ENCODE measurements at places on chromosomes 3 and 15.

- DNase-seq: no peak
Observed at GRCh38 chr3:100110162-100110561, 4.1 kb downstream of the FILIP1L start.

DNA sequence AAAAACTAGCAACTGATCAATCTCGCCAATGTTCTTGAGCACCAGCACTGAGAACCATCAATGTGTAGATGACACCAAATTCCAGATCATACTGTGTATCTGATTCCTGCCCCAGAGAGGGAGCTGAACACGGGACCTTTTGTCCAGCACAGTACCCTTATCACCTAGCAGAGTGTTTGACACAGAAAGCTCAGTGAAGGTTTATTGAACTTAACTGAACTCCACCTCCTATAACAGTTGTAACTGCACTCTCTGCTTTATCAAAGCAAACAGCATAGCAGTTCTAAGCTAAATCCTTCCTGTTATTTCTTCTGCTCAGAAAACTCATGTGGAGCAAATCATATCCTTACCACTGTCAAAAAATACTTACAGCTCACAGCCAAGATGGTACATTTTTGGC lies 183.4 kb upstream of the SLCO3A1 start:
- DNase-seq: no peak

DNA sequence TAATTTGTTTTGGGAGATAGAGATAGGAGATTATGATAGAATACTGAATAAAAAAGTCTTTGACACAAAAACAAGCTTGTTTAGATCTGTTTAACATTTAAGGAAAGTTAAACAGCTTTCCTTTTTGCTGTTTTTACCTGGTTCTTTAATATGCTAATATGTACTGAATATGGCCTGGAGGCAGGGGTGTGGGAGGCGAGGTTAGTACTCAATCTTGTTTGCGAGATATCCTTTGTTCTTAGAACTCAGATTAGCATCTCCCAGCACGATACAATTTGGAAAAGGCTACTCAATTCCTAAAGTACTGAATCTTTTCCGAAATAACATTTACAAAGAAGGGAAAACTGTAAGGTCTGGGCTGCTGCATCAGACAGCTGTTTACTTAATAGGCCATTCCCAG lies 40.8 kb upstream of the ST3GAL6 start:
- no peak for DNase-seq

DNA sequence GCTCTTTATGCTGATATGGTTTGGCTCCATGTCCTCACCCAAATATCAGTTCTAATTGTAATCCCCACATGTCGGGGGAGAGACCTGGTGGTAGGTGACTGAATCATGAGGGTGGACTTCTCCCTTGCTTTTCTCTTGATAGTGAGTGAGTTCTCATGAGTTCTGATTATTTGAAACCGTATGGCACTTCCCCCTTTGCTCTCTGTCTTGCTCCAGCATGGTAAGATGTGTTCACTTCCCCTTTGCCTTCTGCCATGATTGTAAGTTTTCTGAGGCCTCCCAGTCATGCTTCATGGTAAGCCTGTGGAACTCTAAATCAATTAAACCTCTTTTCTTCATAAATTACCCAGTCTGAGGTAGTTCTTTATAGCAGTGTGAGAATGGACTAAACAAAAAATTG lies 107.6 kb downstream of the IMPG2 start:
- no peak for DNase-seq

GRCh38 chr3:6962801-6963200 lies 101.9 kb downstream of the GRM7 start:
- DNase-seq: no peak

DNA sequence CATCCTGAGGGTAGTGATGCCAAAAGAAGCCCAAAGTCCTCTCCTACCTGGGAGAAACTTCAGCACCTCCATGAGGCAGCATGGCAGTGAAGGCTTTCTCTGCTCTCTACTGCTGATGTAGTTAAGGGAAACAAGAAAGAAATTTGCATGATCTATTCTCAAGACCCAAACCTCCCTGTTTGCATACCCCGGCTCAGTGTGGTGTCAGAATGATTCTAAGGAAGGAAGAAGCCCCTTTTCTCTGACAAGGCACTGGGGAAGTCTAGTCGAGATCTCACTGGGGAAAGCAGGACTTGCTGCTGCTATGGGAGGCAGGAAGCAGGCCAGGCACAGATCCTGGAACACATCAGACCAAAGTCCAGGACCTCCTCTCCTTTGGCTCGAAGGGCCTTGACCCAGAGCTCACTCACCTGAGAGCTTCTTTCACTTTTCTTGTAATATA lies 89.4 kb upstream of the ICE2 start:
- no peak for DNase-seq

- peak; percentile 13 for DNase-seq
Observed at GRCh38 chr15:66580643-66581042, 14.8 kb upstream of the LCTL start.

DNA sequence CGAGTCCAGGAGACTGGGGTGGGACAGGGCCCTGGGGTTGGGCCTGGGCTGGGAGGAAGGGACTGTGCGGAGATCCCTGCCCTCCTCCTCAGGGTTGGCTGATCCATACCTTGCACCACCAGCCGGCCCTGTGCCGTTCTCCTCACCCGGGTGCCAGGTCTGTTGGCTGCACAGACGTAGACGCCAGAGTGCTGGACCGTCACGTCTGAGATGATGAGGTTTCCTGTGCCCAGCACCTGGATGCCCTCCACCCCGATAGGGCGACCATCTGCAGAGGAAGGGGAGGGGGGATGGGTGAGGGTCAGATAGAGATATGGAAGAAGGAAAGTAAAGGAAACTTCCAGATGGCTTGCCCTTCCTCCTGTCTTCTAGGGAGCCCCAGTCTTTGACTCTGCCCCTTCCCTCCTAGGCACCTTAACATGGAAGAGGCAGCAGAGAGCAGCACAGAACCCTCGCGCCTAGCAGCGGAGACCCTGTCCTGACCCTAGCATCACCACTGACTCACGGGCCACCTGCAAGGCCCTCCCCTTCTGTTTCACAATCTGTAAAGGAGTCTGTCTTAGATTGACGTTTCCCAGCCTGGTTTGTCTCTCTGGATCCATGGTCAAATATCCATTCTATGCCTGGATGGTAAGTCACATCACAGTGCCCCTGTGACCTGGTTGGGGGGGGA lies 28.8 kb downstream of the RNU5B-1 start:
- no peak for DNase-seq

GRCh38 chr3:186502138-186502948 lies 41.8 kb downstream of the CRYGS start:
- no peak for DNase-seq

GRCh38 chr3:177883957-177884356 lies 652.3 kb upstream of the KCNMB2 start:
- DNase-seq: no peak

DNA sequence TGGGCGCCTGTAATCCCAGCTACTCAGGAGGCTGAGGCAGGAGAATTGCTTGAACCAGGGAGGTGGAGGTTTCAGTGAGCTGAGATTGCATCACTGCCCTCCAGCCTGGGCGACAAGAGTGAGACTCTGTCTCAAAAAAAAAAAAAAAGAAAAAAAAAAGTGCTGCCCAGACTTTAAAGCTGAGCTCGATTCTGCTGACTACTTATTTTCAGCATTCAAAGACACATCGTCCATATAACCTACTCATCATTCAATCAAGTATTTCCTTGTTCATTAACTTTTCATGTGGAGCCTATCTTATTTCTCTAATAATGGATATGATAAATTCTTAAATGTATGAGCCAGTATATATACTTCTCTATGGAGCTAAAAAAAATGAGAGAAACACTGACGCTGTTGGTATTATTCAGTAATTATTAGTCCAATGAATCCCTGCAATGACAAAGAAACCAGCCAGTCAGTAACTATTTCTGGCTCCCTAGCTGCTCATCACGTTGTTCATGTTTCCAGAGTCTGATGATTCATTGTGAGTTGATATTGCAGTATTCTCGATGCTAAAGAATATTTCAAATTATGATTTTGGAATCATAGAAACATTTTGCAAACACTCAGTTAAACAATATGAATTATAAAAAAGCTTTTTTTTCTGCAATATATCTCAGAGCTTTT lies 111.9 kb downstream of the RAP2B start:
- no peak for DNase-seq

DNA sequence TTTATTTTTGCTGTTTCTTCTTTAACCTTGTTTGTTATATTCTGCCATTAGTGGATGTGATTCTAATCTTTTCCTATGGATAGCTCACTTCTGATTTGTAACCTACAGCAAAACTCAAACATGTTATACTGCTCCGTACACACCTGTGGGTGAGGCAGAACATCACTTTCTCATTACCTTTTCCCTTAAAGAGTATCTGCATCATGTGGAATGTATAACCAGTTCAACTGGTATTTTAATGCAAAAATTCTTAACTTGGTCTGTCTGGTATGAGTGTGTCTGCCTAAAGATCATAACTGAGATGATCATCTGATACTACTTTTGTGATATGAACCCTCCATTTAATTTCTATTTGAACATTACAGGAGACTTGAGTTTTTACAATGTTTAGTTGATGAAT lies 13.0 kb upstream of the UPK1B start:
- no peak for DNase-seq

- no peak for DNase-seq
Observed at GRCh38 chr3:72587282-72587681, 261.0 kb downstream of the SHQ1 start.

DNA sequence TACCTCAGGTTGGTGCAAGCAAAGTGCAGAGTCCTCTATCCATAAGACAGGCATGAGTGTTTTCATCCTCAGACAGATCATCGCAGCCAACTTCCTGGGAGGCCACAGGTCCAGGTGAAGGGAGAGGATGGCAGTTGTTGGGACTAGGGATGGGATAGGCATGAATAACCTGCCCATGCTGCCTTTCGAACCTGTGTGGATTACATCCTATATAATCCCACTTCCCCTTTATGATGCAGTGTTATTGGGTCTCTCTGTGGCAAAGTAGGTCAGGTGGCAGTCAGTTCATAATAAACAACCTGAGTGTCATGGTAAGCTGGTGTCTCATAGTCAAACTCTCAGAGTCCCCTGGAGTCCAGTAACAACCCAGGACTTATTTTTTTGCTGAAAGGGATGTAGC lies 40.4 kb downstream of the CCR3 start:
- DNase-seq: no peak

DNA sequence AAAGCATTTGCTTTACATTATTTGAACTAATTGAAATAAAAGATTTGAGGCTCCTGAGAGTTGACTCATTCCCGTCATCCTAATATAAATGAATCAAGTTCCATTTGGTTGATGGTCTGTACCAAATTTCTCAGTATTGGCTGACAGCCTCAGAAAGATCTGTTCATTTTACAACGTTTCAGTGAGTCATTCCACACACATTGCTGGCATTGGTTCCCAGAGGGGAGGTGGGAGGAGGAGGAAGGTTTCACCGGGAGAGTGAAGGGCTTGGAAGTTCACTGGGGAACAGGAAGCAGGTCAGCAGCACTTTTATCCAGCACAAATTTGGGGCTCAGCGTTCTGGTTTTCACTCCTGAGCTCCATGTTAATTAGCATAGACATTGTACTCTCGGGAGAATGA lies 176.7 kb upstream of the CADPS start:
- peak; percentile 78 for DNase-seq

GRCh38 chr3:13822042-13822441 lies 57.8 kb downstream of the WNT7A start:
- DNase-seq: no peak

DNA sequence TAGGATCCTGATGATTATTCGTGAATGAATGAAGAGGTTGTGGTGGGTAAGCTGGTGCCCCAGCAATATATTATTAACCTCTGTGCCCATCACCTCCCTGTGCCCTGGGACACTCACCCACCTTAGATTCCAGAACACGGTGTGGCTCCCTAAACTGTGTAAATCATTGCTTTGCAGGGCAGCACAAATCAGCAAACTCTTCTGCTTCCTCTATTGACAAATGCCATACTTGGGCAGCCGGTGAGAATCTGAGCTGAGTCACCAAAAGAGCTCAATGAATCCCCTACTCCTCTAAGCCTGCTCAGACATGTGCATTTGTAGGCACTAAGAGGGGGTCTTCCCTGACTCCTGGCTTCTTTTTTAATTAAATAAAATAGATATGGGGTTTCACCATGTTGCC lies 15.7 kb downstream of the UQCC5 start:
- no peak for DNase-seq

DNA sequence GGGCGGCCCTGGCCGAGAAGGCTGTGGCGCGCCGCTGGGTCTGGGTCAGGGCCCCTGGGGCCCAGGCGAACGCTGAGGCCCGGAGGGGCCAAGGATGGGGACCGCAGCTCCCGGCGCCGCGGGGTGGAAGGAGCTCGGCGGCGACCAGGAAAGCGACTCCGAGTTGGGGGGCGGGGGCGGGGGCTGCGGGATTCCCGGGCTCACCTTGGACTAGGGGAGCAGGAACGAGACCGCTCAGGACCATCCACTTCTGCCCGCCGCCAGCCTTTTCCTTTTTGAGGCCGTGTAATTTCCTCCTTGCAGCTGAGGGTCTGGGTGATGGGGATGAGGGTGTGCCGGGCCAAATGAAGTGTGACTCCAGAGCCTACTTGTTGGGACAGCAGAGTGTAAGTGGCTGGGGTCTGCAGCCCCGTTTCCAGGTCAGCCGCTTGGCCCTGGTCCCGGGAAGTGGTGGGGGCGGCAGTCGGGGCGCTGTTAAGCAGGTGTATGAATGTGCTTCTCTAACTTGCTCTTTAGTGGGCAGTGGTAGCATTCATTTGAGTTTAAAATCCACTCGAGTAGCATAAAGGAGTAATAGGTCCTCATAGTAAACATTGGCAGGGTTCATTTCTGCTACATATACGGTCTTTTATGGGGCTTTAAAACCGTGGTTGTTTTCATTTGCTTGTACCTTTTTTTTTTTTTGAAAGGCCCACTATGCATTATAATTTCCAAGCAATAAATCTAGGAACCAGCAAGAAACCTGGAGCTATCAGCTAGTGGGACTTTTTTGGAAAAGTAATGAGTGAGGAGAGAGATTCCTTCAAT lies 717 bp downstream of the PXK start:
- DNase-seq: no peak

DNA sequence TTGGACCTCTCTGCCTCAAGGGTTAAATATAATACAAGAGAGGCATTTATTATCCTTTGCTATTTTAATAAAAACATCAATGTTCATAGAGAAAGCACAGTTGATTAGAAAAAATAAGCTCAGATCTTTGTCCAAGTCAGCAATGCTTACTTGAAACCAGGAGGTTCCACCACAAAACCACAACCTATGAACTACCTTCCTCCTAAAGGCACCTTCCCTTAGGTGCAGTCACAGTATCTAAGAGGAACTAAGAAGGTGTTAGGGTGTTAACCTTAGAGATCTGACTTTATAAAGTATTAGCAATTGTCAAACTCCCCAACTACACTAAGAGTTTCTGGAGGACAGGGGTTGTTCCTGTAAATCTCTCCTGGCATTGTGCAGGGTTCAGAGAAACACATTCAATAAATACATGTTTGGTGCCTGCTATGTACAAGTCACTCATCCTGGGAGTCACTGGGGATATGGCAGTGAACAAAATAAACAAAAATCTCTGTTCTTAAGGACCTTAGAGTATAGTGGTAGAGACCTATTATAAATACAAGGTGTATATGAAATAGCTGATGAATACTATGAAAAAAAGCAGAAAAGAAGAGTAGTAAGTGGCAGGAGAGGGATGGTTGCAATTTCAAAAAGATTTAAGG lies 208.6 kb downstream of the NFKBIZ start:
- DNase-seq: no peak

GRCh38 chr3:17894434-17895060 lies 152.1 kb upstream of the TBC1D5 start:
- peak; percentile 68 for DNase-seq

Data from astrocyte of the cerebellum (primary cell).